GM23248 (cell line): ENCODE measurements at places on chromosomes 7 and 10. TPM values are rescaled to one million over a fixed set of nuclear protein-coding genes. Genes with fewer than 3 reads are reported as not detected.

DNA sequence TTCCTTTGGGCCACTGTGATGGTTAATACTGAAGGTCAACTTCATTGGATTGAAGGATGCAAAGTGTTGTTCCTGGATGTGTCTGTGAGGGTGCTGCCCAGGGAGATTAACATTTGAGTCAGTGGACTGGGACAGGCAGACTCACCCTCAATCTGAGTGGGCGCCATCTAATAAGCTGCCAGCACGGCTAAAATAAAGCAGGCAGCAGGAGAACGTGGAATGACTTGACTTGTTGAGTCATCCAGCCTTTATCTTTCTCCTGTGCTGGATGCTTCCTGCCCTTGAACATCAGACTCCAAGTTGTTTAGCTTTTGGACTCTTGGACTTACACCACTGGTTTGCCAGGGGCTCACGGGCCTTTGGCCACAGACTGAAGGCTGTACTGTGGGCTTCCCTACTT, 1046.9 kb downstream of the TYW1 start:
- H3K27me3 ChIP-seq: no peaks in the 10 kb centered on the region
- DNase-seq: no peak
- no peaks in the 10 kb centered on the region for H3K4me1 ChIP-seq
- no peak overlapping the region for H3K27ac ChIP-seq
- no peaks in the 10 kb centered on the region for H3K36me3 ChIP-seq

The ARL4A gene
- 20.9 and 23.0 TPM in 2 replicates for polyA plus RNA-seq

DNA sequence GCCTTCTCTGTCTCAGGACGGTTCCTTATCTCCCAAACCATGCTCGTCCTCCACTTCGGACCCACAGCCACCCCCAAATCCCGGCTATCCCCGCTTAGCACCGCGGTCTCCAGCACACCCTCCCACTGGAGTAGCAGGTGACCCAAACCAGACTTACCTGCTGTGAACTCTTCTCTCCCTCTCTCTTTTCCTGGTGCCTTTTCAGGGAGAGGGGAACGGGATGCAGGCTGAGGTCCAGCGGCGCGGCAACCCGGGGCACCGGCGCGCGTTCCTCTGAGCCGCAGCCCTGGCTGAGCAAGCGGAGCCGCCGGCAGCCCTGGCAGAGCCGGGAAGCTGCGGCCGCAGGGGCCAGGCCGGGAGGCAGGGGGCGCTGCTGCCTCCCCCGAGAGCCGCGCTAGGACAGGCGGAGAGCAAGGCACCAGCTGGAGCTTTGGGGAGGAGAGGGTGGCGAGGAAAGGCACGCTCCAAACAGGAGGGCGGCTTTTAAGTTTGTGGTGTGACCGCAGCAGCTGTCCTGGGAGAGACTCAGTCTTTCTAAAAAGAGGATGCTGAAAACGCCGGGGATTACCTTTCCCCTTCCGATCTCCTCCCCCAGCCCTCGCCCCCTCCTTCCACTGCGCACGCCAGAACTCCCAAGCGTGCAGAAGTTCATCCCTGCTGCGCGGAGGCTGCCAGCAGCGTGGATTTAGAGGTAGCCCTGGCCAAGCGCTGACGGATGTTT, at the start of gene SEMA3D:
Gene SEMA3D, minus strand, starts transcription at position 536 of the 721 bp plus-strand sequence. CDS start 65,165 bp downstream, outside the sequence.
- no peaks in the 10 kb centered on the region for H3K36me3 ChIP-seq
- 0 out of 2 replicates have a peak, but pooled peaks cover 3% of the 10 kb centered on the region for H3K27me3 ChIP-seq
- peak within 1 kb of the TSS; percentile 39; the same call in 1 of the 2 replicates for H3K27ac ChIP-seq
- DNase-seq: peak; percentile 94
- H3K4me3 ChIP-seq: peak within 1 kb of the TSS; percentile 76

The OR2A42 gene
- polyA plus RNA-seq: 0.06 TPM in 1 of 2 replicates, not detected in the other

The C10orf95 gene
- polyA plus RNA-seq: not detected in 2 replicates

GRCh38 chr10:31121757-31122577, 90.3 kb upstream of the ZNF438 start:
- H3K36me3 ChIP-seq: no peaks in the 10 kb centered on the region
- H3K27ac ChIP-seq: peak overlapping the region; percentile 76
- peak overlapping the region; percentile 14 for H3K4me3 ChIP-seq
- peak; percentile 66 for DNase-seq
- H3K27me3 ChIP-seq: no peaks in the 10 kb centered on the region

The CDNF gene
- 1.0 and 1.3 TPM in 2 replicates for polyA plus RNA-seq

The TAS2R41 gene
- polyA plus RNA-seq: not detected in 2 replicates

The FEZF1 gene
- polyA plus RNA-seq: not detected in 2 replicates

The VDAC2 gene
- 259 and 268 TPM in 2 replicates for polyA plus RNA-seq

DNA sequence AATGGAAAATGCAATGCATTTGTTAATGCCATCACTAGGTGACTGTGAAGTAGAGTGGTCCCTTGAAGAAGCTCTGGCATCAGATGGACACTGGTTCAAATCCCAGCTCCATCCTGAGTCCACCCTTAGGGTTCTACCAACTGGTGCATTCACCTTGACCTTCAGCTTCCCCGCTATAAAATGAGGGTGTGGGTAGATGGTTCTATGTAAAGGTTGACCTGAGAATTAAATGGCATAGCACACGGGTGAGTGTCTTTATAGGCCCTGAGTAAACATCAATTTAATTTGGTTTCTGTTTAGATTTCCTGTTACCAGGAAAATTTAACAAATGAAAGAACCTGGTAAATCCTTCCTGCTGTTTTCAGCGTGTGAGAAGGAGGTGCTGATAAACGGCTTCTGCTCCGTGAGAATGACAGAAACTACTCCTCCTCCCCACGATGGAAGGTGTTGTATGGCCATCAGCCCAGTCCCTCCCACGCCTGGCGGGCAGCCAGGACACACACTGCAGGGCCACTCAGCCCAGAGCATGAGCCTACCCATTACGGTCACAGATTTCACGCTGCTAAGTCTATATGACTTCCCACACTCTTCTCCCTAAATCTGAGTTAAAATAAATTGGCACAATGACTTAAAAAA, 210.1 kb downstream of the TNS3 start:
- H3K36me3 ChIP-seq: no peaks in the 10 kb centered on the region
- H3K4me1 ChIP-seq: peaks cover 19% of the 10 kb centered on the region
- no peaks in the 10 kb centered on the region for H3K27me3 ChIP-seq
- DNase-seq: no peak
- H3K27ac ChIP-seq: no peak overlapping the region
- no peak overlapping the region for H3K4me3 ChIP-seq

The SORCS3 gene
- not detected in 2 replicates for polyA plus RNA-seq

DNA sequence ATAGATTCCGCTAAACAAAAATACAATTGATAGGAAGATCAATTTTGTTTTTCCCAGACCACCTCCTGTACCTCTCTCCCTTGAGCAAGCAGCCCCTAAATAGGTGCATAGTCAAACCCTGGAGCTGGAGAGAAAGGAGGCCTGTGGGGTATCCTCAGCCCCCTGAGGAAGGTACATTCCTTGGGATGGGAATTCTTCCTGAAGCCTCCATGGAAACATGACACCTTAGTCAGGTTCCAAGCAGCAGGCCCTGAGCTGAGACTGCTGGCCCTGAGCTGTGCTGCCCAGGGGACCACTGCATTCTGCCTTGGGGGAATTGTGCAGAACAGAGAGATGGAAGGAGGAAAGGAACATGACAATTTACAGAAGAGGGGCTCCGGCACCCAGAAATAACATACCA, 7.4 kb downstream of the HNRNPF start:
- H3K27me3 ChIP-seq: no peaks in the 10 kb centered on the region
- H3K4me3 ChIP-seq: no peak overlapping the region
- H3K4me1 ChIP-seq: peaks cover 84% of the 10 kb centered on the region
- peak overlapping the region; percentile 87; the same call in 1 of the 2 replicates for H3K27ac ChIP-seq
- DNase-seq: no peak
- H3K36me3 ChIP-seq: 0 out of 2 replicates have a peak, but pooled peaks cover 4% of the 10 kb centered on the region

- no peaks in the 10 kb centered on the region; the same call in 1 of the 2 replicates for H3K4me1 ChIP-seq
- peaks cover 4% of the 10 kb centered on the region; the same call in 1 of the 2 replicates for H3K36me3 ChIP-seq
- no peak for DNase-seq
- H3K4me3 ChIP-seq: no peak overlapping the region
Observed at GRCh38 chr7:56028942-56029630, 22.2 kb downstream of the PSPH start.

The GSTO2 gene
- 2.2 TPM in 2 replicates for polyA plus RNA-seq

The CHCHD3 gene
- 65.8 and 66.1 TPM in 2 replicates for polyA plus RNA-seq

DNA sequence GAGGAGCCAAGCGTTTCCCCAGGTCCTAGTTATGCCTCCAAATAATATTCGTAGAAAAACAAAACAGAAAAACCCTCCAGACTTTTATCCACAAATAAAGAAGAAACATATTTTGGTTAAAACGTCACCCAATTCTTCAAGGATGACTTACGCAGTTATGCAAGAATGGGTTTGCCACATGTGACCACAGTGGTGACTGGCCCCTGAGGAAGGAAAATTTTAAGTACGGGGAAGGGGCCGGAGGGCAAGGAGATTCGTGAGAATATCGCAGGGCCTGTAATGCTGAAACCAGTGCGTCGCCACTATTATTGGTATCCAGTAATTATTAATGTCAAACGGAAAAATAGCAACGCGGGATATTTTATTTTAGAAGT, 537 bp upstream of the MRPS24 start:
- H3K27me3 ChIP-seq: no peaks in the 10 kb centered on the region
- peak overlapping the region; percentile 85 for H3K4me3 ChIP-seq
- DNase-seq: peak; percentile 96
- peak overlapping the region; percentile 100 for H3K27ac ChIP-seq
- no peaks in the 10 kb centered on the region; the same call in none of the 2 replicates for H3K36me3 ChIP-seq

GRCh38 chr7:34096198-34096651, 190.9 kb downstream of the BMPER start:
- H3K36me3 ChIP-seq: peaks cover 18% of the 10 kb centered on the region
- H3K4me3 ChIP-seq: peak overlapping the region; percentile 31
- H3K27me3 ChIP-seq: no peaks in the 10 kb centered on the region

The UBN2 gene
- polyA plus RNA-seq: 1.0 and 1.2 TPM in 2 replicates

The GBF1 gene
- polyA plus RNA-seq: 28.1 and 29.8 TPM in 2 replicates

The TBX20 gene
- not detected in 2 replicates for polyA plus RNA-seq

DNA sequence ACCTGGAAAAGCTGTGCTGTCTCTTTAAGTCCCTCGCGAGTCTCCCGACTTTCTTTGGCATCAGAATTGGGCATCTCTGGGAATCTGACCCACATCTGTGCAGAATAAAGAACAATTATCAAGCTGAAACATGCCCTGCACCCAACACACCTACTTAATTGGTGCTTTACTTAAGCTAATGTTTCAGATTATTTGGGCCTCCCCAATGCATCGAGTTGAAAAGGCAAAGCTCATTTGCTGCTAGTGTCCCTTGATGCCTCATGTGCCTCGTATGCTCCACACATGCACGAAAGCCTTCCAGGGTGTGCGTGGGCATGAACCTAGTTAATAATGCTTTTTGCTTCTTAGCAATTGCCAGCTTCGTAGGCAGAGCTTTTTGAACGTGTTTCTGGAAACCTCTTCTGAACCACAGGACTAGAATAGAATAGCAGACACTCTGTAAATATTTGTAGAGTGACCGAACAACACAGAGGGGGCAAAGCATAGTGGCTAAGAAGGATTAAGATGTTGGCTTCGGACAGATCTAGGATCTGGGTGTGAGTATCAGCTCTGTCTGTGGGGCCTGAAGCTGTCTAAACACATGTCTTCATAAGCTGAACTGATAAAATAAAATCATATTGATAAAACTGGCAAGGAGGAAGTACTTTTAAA, 26.7 kb upstream of the FGFR2 start:
- H3K4me1 ChIP-seq: no peaks in the 10 kb centered on the region
- H3K27ac ChIP-seq: no peak overlapping the region
- no peak overlapping the region for H3K4me3 ChIP-seq
- H3K36me3 ChIP-seq: no peaks in the 10 kb centered on the region
- no peaks in the 10 kb centered on the region; the same call in 1 of the 2 replicates for H3K27me3 ChIP-seq
- DNase-seq: no peak

The GATA3 gene
- not detected in 2 replicates for polyA plus RNA-seq

- H3K27ac ChIP-seq: no peak overlapping the region
- H3K4me3 ChIP-seq: no peak overlapping the region
- no peaks in the 10 kb centered on the region for H3K36me3 ChIP-seq
- no peaks in the 10 kb centered on the region for H3K4me1 ChIP-seq
Observed at GRCh38 chr7:4204513-4205165, 477.5 kb upstream of the FOXK1 start.

DNA sequence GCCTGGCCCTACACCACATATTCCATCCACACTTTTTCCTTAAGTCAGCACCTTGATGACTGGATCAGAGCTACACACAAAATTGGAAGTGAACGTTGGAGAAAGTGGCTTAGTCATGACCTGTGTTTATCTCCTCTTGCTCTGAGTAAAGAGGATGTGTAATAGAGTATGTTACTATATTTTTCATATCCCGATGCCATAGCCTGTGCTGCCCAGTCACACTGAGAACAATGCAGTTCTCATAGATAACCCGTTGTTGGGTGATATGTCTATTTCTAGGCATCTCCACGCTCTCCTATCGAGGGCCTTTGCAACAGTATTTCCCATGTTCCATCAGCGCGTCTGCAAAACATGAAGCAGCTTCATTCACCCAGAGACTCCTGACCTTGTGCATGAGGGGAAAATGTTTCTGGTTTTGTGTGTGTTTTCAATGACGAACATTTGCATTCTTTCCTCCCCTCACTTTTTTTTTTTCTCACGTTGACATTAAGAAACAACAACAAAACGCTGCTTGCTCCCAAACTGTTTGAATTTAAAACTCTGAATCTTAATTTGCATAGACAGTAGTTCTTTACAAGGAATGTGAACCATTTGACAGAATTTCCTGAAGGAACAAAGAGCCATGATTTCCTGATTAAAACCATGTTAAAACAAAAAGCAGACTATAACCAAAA, 43.4 kb downstream of the GRK5 start:
- peaks cover 73% of the 10 kb centered on the region for H3K4me1 ChIP-seq
- H3K4me3 ChIP-seq: peak overlapping the region; percentile 50
- H3K36me3 ChIP-seq: no peaks in the 10 kb centered on the region
- H3K27ac ChIP-seq: peak overlapping the region; percentile 96
- H3K27me3 ChIP-seq: no peaks in the 10 kb centered on the region
- DNase-seq: peak; percentile 93

GRCh38 chr10:35091994-35092790, 2.1 kb upstream of the CUL2 start:
- no peak overlapping the region for H3K4me3 ChIP-seq
- H3K4me1 ChIP-seq: peaks cover 15% of the 10 kb centered on the region; the same call in 1 of the 2 replicates
- no peak overlapping the region for H3K27ac ChIP-seq
- no peaks in the 10 kb centered on the region for H3K27me3 ChIP-seq

The NXPH1 gene
- not detected in 2 replicates for polyA plus RNA-seq

- H3K27ac ChIP-seq: no peak overlapping the region
- no peak overlapping the region for H3K4me3 ChIP-seq
- H3K36me3 ChIP-seq: no peaks in the 10 kb centered on the region
- no peaks in the 10 kb centered on the region for H3K4me1 ChIP-seq
- no peaks in the 10 kb centered on the region for H3K27me3 ChIP-seq
Observed at GRCh38 chr7:49635800-49636199, 137.6 kb upstream of the VWC2 start.

DNA sequence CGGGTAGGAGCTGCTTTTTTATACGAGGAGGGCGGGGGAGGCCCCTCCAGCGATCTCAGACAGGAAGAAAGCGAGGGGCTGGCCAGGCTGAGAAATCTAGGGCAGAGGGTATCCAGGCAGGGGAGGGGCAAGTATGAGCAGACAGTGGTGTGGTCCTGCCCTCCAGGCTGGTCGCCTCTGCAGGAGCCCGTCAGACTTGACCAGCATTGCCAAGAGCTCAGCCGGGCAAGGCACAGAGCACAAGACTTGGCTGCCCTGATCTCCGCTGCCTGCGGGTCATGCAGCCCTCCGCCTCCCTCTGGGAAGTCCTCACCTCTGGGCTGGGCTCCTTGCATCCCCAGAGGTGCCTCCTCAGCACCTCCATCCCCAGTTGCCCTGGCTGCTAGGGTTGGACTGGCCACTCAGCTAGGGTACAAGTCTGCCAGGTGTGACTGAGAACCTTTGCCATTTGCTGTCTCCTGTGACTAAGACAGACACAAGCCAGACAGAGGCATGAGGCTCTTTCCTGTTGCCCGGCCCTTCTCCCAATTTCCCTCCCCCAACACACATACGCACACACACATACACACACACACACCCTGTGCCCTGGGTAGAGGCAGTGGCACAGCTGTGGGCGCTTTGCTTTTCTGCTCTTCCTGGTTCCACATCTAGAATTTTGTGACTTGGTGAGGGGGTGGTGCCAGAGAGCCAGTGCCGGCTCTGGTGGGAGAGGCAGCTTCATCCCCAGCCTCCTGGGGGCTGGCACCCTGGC, 59.1 kb upstream of the PPIF start:
- no peak for DNase-seq
- H3K27ac ChIP-seq: no peak overlapping the region
- peaks cover 3% of the 10 kb centered on the region for H3K4me1 ChIP-seq
- H3K27me3 ChIP-seq: no peaks in the 10 kb centered on the region
- no peak overlapping the region for H3K4me3 ChIP-seq
